Fibroblast of skin of right biceps (primary cell): ENCODE measurements at places on chromosomes 12 and 14.

GRCh38 chr14:79328863-79329262 lies 882.4 kb downstream of the DIO2 start:
- DNase-seq = peak; percentile 20

GRCh38 chr12:45704968-45705367 lies 24.5 kb upstream of the ARID2 start:
- DNase-seq = no peak

- no peak for DNase-seq
Observed at GRCh38 chr12:125983094-125983783, 918.0 kb downstream of the AACS start.

- DNase-seq = peak; percentile 90
Observed at GRCh38 chr14:68442828-68443629, 349.8 kb downstream of the ZFP36L1 start.

DNA sequence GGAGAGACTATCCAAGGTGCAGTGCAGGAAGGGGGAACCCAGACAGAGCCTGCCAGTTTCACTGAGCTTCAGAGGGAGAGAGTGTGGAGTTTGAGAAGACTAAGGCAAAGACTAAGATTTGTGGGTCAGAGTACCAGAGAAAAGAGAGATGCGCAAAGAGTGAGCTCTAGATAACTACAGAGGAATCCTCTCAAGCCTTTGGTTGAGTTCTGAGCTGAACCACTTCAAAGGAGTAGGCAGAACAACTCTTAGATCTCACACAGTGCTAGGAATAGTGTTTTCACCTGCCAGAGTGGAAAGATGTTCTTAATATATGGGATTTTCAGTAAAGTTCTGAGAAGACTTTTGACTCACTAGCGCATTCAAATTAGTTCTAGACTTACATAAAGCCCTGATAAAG lies 10.7 kb upstream of the M6PR start:
- no peak for DNase-seq

DNA sequence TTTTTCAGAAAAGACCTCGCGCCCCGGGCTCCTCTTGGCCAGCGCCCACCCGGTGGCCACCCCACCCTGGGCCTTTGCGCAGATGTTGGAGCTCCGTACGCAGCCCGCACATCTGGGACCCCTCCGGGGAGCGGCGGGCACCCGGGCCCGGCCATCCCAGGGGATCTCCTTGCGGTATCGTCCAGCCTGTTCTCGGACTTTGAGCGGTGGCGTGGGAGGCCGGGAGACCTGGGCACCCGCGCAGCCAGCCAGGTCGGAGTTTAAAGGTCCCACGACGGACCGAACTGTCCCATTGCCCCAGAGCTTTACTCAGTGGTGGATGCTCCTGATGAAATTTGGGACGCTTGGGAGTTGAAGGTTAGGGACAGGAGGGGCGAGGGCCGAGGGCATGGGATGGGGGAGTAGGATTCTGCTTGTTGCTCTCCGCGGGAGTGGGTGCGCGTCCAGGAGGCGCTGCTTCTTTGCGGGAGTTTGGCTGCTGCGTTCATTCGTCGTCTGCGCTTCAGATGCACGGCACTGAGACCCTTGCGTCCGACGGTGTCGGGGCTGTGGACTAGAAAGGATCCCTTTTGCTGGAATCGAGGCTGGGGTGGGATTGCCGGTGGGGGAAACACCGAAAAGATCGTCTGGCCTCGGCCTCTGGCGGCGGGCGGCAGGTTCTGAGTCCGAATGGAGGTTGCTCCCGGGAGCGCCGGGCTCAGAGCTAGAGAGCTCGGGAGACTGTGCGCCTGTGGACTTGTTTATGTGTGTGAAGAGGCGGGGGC lies 1.4 kb downstream of the NTF3 start:
- peak; percentile 34 for DNase-seq

GRCh38 chr14:99968941-99969340 lies 96.3 kb upstream of the EVL start:
- peak; percentile 72 for DNase-seq

DNA sequence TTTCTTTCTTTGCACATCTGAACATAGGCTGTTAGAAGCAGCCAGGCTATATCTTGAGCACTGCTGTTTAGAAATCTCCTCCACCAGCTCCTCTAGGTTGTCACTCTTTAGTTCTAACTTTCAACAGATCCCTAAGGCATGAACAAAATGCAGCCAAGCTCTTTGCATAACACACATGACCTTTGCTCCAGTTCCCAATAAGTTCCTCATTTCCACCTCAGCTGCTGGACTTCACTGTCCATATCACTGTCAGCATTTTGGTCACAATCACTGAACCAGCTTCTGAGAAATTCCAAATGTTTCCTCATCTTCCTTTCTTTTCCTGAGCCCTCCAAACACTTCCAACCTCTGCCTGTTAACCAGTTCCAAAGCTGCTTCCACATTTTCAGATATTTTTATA lies 27.6 kb upstream of the C14orf132 start:
- DNase-seq = no peak

DNA sequence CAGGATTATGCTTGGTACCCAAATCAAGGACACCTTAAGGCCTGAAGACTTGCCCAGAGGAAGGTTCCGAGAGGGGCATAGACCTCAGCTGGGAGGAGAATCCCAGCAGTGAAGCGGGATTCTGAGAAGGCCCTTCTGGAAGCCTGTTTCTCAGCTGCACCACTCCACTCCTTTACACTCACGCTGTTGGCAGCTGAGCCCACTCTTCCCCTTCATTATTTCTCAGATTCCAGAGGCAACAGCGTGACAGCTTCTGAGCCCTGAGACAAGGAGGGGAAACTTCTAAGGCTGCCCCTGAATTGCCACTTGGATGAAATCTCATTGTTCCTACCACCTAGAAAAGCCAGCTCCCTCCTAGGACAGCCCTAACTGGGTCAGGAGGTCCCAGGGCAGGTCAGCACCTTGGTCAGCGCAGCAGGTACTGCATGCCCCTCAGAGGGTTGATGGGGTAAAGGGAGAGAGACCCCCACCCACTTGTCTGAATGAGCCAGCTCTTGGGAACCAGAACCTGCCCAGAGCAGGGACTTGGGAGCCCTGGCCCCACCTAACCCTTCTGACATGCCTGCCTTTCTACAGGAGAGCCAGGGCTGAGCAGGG lies 53.9 kb downstream of the ISCA2 start:
- no peak for DNase-seq

DNA sequence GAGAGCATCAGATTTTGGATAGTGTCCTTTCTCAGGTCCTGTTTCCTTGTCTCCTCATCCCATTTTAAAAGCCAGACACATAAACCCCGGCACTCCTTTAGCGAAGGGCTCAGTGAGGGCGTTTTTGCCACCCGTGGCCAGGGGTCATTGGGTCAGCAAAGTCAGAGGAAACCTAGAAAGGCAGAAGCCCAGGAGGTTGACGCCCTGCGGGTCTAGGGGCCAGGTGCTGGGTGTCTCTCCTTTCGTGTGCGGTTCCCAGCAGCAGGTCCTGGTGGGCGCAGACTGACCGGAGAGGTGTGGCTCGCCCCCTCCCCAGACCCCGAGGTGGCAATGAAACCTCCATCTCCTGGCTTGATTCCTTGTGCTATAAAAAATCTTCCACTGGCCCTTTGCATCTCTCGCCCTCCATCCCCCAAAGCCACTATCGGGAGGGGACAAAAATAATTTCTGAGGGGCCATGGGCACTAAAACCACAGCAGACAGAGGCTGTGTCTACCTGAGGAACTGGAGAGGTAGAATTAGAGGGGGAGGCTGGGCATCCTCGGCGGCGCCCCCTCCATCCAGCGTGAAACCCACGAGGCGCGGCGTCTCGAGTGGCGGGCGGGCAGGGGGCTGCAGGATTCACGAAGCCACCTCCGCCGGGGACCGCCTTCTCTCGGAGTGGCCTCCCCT lies 858 bp upstream of the FRMD6 start:
- DNase-seq = no peak

DNA sequence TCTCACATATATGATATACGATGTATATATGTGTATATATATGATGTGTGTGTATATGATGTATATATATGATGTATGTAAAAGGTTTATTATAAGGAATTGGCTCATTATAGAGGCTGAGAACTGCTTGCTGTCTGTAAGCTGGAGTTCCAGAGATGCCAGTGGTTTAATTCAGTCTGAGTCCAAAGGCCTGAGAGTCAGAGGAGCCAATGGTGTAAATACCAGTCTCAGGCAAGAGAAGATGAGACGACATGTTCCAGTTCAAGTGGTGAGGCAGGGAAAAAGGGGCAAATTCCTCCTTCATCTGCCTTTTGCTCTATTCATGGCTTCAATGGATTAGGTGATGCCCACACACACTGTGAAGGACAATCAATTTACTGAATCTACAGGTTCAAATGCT lies 17.1 kb upstream of the STYK1 start:
- no peak for DNase-seq

GRCh38 chr14:101476916-101477553 lies 84.3 kb upstream of the DIO3 start:
- no peak for DNase-seq

GRCh38 chr12:3350432-3350831 lies 140.6 kb upstream of the PRMT8 start:
- no peak for DNase-seq

DNA sequence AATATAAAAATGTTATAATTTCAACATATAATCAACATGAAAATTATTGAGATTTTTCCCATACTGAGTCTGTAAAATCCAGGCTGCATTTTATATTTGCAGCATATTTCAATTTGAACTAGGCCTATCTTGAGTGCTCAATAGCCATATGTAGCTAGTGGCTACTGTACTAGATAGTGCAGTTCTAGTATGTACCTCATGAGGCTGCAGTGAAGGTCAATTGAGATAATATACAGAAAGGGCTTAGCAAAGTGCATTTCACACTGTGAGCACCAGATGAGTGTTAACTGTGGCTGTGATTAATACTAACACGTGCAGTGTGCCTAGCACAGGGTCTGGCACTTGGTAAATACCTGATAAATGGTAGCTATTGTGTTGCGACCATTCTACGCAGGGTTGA lies 5.4 kb upstream of the SLC22A17 start:
- no peak for DNase-seq

DNA sequence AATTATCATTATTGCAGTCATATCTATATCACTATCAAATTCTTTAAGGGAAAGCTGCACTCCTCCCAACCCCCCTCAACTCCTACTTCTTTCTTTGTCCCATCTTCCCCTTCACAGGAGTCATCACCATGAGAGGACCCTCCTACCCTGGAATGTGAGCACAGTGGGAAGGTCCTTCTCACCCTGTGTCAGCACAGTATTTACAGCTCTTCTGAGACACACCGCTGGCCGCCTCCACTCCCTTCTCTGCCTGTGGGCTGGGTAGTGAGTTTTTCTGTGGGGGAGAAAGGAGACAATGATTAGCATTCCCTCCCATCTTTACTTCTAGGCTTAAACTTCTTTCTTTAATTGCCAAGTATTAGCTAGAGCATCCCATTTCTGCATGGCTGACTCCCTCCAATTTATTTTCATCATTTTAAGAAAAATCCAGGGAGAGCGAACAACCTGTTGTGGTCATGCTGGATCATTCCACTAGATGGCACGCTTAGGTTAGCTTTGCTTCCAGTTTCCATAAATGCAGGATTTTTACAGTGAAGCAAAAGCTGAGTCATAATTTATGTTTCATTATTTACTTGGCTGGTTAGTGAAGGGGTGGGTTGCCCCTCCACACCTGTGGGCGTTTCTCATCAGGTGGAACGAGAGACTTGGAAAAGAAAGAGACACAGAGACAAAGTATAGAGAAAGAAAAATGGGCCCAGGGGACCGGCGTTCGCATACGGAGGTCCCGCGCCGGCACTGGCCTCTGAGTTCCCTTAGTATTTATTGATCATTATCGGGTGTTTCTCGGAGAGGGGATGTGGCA lies 188.5 kb downstream of the ALX1 start:
- DNase-seq = peak; percentile 60

DNA sequence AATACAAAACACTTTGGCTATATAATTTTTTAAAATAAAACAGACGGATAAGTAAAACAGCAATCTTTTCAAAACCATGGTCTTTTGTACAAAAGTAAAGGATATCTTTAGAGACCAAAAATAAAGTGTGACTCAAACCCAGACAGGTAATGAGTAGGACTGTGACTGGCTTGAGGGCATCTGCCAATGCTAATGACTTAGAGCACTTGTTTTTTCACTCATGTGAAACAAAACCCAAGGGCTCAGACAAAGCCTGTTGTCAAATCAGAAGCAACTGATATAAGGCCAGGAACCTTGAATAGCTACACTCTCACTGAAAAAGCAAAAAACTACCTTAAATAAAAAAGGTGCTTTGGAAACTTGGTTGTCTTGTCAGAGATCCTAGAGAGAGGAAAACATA lies 357.4 kb downstream of the TMEM117 start:
- DNase-seq = no peak

DNA sequence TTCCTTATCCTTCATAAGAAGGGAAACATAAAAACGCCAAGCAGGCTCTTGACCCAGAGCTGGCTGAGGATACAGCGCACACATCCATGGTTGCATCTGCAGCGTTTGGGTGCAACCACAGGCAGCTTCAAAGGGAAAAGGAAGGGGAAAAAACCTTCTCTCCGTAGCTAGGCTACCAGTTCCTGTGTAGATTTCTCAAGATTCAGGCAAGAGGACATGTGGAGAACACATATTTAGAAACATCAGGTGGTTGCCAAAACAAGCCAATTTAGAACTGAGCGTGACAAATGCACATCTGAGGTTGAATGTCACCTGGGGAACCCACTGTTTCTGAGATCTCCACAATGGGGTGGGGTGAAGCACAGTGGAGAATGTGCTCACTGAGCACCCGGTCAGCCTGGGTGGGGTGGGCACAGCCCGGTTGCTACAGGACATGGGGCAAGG lies 78.3 kb upstream of the BDKRB2 start:
- DNase-seq = no peak

DNA sequence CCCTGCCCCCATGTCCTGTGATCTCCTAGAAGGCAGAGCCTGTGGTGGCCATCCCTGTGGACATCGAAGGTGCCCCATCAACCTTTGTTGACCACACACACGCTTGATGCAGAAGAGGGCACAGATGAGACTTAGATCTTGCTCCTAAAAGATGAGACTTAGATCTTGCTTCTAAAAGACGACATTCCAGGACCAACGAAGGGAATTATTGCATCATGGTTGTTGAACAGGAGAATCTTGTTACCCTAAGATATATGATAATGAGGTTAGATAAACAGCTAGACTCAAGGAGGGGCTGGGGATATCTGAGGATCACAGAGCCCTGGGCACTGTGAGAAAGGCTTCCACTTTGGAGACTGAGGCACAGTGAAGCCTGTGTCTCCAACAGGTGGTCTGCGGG lies 91.1 kb upstream of the WSCD2 start:
- no peak for DNase-seq

- peak; percentile 88 for DNase-seq
Observed at GRCh38 chr12:57726151-57726883, 12.2 kb downstream of the AGAP2 start.

GRCh38 chr12:85348779-85349178 lies 68.8 kb downstream of the ALX1 start:
- no peak for DNase-seq
